ENCODE measurements at places on chromosomes 13 and 19.
A peak's percentile ranks its signal among the peaks of the same experiment; 100 is the strongest.

- no peak for DNase-seq
These were observed 4.1 kb downstream of the KPTN start for GRCh38 chr19:47479701-47480503.

DNA sequence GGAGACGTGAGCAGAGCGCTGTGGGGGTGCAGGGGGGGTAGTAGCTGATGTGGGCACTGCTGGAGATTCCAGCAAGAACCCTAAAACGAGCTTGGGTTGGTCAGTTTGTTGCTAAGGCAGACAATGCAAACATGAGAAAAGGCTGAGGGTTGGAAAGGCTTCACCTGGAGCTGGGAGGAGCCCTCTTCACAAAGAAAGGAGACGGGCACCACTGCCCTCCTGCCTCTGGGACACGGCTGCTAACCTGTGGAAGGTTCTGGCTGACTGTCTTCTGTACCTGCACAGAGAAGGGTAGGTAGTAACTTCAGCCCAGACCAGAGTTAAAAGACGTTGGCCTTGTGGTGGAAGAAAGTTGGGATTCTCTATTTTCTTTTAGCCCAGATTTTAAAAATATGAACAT is 108.7 kb downstream of the SUCLA2 start:
- DNase-seq = no peak

GRCh38 chr19:38211766-38212165 is 12.3 kb downstream of the DPF1 start:
- DNase-seq = no peak

DNA sequence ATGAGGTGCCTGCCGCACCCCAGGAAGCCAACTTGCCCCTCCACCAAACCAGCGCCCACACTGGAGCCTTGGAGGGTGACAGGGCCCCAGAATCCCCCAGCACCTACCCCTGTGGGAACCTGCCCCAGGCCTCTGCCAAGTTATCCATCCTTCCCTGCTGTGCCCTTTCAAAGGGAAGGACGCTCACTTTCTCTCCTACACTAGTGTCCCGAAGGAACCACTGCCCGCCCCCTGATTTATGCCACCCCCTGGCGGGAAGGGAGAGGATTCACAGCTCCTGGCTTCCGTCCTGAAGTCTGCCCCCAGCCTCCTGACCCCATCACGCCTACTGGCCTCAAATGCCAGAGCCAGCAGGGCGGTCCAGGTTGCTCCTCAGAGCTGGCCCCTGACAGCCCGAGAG is 1.4 kb downstream of the EVI5L start:
- peak; percentile 18 for DNase-seq

- peak; percentile 62 for DNase-seq
These were observed 20.2 kb downstream of the BBC3 start for GRCh38 chr19:47210689-47211316.

GRCh38 chr13:24746618-24747247 is 17.2 kb upstream of the RNF17 start:
- no peak for DNase-seq

DNA sequence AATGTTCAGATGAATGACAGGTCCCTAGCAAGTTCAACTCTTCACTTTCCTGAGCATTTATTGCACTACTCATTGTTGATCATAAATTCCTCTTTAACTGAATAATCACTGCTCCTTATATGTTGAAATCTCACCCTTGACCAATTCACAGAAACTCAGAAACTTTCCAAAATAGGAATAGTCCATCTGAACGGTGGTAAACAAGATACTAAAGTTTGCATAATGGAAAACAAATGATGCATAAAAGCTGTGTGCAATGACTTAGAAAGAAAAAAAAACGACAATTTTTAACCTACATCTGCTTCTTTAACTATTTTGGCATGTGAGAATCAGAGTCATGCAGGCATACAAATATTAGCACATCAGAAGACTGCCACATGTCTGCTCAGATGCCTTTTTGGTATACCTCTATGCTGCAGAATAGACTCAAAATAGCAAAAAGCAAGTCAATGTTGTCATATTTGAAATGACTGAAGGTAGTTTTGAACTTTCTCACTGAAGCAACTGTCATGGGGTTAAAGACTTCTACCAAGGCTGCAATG is 34.8 kb downstream of the SLC10A2 start:
- peak; percentile 9 for DNase-seq

GRCh38 chr13:100280681-100281080 is 191.8 kb downstream of the PCCA start:
- DNase-seq = peak; percentile 85

Data from bronchial epithelial cell (primary cell).